ENCODE measurements at places on chromosomes 3 and 15.

DNA sequence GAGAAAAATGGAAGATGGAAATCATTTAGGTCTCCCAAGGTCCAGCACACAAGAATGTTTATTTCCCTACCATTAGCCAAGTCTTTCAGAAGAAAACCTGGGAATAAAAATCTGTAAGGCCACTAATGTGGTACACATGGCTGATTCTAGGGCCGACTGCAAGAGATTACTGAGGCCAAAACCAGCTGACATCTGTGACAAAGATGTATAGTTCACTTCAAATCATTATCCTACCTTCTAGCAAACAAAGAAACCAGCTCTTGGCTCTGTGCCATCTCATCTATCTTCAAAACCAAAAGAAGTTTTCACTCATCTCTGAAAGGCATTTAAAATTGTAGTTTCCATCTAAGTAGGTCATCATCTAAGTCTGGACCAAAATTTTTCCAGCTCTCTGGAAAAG, 43.9 kb downstream of the ERC2 start:
- no peaks in the 10 kb centered on the region for H3K36me3 ChIP-seq
- DNase-seq, result no peak
- no peaks in the 10 kb centered on the region for H3K27me3 ChIP-seq
- no peaks in the 10 kb centered on the region for H3K4me1 ChIP-seq
- H3K27ac ChIP-seq, result no peak overlapping the region
- H3K4me3 ChIP-seq, result no peak overlapping the region

- no peak overlapping the region for H3K4me3 ChIP-seq
- H3K27me3 ChIP-seq, result peaks cover 7% of the 10 kb centered on the region
- H3K27ac ChIP-seq, result no peak overlapping the region
Measured at GRCh38 chr15:101551696-101552591, 62.4 kb upstream of the PCSK6 start.

- H3K4me1 ChIP-seq, result no peaks in the 10 kb centered on the region
- H3K36me3 ChIP-seq, result no peaks in the 10 kb centered on the region
- peak; percentile 51 for DNase-seq
- no peak overlapping the region for H3K27ac ChIP-seq
Measured at GRCh38 chr3:180284331-180285110, 247.8 kb upstream of the PEX5L start.

DNA sequence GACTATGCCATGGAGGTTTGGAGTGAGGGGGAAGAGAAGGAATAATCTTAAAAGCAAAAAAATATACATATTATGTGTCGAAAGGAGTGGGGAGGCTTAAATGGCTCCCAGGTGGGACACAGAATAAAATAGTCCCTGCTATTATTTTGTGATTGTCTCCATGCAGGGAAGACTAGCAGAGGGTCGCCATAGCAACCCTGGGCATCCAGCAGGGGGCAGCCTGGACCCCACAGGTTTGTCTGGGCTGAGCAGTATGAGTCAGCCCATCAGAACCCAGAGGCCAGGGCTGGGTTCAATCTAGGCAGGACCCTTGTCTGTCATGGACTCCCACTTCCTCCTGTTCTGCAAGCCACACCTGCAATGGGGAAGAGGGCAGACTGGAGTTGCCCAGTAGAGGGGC, 17.6 kb upstream of the LINGO1 start:
- no peak for DNase-seq
- no peaks in the 10 kb centered on the region for H3K4me1 ChIP-seq
- H3K27ac ChIP-seq, result no peak overlapping the region
- no peak overlapping the region for H3K4me3 ChIP-seq
- no peaks in the 10 kb centered on the region for H3K36me3 ChIP-seq

DNA sequence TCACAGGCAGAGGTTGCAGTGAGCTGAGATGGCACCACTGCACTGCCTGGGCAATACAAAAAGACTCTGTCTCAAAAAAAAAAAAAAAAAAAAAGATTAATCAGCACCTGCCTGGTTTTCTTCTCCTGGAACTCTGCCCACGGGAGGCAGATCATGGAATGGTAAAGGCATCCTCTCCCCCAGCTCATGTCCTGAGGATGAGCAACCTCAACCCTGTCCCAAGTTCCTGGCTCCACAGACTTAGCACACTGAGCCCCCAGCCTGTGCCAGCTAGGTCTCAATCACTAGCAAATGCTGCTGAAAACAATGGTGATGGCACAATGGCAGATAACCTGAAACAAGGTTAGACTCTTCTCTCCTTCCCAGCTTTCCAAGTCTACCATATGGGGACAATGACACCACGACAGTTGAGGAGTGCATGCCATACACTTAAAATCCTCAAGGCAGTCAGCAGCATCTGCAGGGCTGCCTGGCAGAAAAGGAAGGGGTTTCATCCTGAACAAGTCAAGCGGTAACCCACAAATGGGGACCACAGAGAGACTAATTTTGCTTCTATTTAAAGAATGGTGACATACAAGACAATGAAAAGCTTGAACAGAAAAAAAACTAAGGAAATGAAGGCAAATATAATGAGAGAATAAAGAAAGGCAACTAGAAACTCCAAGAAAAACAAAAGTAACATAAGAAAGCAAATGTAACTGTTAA, 4.8 kb downstream of the CLN6 start:
- H3K4me3 ChIP-seq, result no peak overlapping the region
- no peaks in the 10 kb centered on the region for H3K27me3 ChIP-seq
- no peak for DNase-seq

DNA sequence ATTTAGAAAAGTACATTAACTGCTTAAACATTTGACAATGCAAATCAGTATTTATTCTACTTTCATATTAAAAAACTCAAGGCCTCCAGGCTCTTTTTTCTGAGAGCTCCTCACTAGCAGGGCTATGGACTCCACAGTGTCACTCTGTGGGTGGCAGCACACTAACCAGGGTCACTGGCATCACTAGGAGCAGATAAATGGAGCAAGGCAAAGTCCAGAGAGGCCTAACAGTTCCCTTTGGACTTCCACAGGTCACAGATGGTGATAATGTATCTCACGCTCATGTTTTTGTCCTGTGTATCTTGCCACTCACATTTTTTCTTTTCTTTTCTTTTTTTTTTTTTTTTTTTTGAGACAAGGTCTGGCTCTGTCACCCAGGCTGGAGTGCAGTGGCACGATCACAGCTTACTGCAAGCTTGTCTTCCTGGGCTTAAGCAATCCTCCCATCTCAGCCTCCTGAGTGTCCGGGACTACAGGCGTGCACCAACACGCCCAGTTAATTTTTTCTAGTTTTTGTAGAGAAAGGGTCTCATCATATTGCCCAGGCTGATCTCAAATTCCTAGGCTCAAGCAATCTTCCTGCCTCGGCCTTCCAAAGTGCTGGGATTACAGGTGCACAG, 7.8 kb downstream of the SPG21 start:
- H3K27me3 ChIP-seq, result no peaks in the 10 kb centered on the region
- DNase-seq, result no peak
- H3K4me3 ChIP-seq, result no peak overlapping the region
- no peaks in the 10 kb centered on the region for H3K4me1 ChIP-seq
- H3K36me3 ChIP-seq, result peaks cover 6% of the 10 kb centered on the region

DNA sequence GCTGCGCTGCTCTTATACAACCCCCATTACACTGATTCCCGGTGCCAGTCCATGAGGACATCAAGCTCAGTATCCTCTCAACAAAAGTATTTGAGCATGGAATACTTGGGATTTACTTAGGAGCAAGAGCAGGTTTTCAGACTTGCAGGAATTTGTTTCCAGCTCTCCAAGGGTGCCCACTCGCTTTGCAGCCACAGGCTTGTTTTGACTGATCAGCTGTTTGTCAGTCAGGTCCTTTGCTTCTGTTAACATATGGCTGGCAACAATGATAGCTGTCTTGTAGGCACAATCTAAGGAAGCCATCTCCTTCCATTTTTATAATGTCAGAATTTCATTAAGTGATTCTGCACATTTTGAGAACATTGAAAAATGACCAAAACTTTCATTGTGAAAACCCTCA, 38.2 kb upstream of the MCF2L2 start:
- H3K4me3 ChIP-seq, result no peak overlapping the region
- peaks cover 3% of the 10 kb centered on the region for H3K4me1 ChIP-seq
- DNase-seq, result no peak
- H3K27me3 ChIP-seq, result peaks cover 2% of the 10 kb centered on the region
- no peaks in the 10 kb centered on the region for H3K36me3 ChIP-seq
- H3K27ac ChIP-seq, result no peak overlapping the region

- no peaks in the 10 kb centered on the region for H3K27me3 ChIP-seq
- no peaks in the 10 kb centered on the region for H3K4me1 ChIP-seq
- no peak for DNase-seq
- H3K27ac ChIP-seq, result no peak overlapping the region
Measured at GRCh38 chr3:96678325-96678724, 136.1 kb upstream of the EPHA6 start.

DNA sequence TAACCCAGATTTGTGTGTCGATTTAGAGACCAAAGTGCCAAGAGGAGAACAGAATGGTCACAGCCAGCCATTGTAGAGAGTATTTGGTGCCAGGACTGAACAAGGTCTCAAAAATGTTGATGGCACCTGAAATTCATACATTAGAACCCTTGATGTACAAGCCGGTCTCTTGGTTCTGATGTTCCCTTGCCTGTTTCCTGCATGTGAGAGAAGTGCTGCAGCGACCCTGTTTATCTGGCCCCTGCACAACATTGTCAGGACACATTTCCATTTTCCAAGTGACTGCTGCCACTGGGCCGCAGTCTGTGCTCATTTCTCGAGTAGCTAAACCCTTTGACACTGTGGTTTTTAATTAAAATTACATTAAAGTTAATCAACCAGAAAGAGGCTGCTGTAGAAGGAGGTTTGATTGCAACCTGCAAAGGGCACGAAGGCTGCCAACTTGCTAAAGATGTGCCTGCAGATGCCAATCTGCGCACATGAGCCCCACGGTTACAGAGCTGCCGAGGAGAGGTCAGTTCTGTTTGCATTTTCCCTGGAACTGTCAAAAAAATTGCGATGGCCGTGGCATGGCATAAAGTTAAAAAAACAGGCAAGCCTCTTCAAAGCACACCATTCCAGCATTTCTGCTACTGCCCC, 136.4 kb upstream of the CMC1 start:
- no peak overlapping the region for H3K4me3 ChIP-seq
- no peak for DNase-seq
- H3K27ac ChIP-seq, result no peak overlapping the region

DNA sequence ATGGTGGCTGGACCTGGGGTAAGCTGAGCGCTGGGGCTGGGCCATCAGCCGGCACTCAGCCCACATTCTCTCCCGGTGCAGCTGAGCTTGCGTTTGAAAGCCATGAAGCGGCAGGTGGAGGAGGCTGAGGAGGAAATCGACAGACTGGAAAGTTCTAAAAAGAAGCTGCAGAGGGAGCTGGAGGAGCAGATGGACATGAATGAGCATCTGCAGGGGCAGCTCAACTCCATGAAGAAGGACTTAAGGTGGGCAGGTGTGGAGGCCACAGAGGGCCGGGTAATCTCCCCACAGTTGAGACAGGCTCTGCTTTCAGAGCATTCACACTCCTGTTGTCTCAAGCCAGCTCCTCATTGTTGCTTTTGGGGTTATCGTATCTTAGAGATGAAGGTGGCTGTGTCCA, 45.7 kb upstream of the MYZAP start:
- no peak overlapping the region for H3K4me3 ChIP-seq
- H3K36me3 ChIP-seq, result no peaks in the 10 kb centered on the region
- H3K27ac ChIP-seq, result no peak overlapping the region

DNA sequence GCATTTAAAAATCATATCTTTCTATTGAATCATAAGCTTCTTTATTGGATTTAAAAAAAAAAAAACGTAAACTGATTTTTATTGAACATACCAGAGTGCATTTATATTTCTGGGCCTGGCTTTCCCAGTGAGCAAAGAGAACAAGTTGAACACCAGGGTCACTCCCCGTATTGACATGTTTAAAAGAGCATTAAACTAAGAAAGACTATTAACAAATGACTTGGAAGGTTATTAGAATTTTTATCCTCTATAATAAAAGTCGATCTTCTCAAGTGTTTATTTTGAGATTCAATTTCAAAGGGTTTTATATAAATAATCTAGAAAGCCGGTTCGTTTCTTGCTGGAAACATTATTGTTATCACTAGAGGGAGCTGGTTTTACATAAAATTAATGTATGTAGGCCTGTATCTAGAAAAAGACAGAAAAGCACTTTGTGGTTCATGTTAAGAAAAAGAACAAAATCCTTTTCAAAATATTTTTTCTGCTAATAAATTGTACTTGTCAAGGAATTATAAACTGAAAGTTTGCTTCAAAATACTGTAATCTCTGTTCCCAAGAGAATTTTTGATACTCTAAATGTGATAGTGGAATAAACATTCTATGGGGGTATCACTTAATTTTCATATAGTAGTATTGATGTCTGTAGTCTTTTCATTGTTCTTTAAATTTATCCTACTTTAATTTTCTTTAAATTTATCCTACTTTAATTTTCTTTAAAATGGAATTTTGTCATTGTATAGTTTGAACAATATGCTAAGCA, 321.8 kb upstream of the MME start:
- no peaks in the 10 kb centered on the region for H3K27me3 ChIP-seq
- no peaks in the 10 kb centered on the region for H3K4me1 ChIP-seq
- H3K27ac ChIP-seq, result no peak overlapping the region
- no peak overlapping the region for H3K4me3 ChIP-seq
- peak; percentile 8 for DNase-seq

- DNase-seq, result no peak
- no peaks in the 10 kb centered on the region for H3K27me3 ChIP-seq
- no peaks in the 10 kb centered on the region for H3K36me3 ChIP-seq
- H3K4me3 ChIP-seq, result no peak overlapping the region
Measured at GRCh38 chr15:31774045-31774444, 256.3 kb upstream of the CHRNA7 start.
